NAMALWA (cell line): ENCODE measurements at places on chromosomes 6 and 20.
A peak's percentile ranks its signal among the peaks of the same experiment; 100 is the strongest.

DNA sequence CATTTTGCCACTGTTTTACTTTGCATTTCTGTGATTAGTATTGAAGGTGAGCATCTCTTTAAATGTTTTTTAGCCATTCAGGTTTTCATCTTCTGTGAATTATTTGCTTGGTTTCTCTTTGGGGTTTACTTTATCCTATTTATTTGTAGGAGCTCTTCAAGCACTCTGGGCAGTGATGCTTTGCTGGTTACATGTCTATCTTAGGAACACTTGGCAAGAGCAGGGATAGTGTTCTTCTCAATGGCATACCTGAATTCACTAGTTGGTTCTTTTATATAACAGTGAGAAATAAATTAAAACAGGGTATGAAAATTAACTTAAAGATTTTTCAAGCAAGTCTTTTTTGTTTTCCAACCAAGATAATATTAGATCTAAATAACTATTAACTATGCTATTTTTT is 119.7 kb upstream of the BACH2 start:
- no peak for DNase-seq

GRCh38 chr6:111880181-111880888 is 7.1 kb upstream of the FYN start:
- peak; percentile 21 for DNase-seq

GRCh38 chr6:6753301-6753700 is 164.8 kb downstream of the LY86 start:
- no peak for DNase-seq

DNA sequence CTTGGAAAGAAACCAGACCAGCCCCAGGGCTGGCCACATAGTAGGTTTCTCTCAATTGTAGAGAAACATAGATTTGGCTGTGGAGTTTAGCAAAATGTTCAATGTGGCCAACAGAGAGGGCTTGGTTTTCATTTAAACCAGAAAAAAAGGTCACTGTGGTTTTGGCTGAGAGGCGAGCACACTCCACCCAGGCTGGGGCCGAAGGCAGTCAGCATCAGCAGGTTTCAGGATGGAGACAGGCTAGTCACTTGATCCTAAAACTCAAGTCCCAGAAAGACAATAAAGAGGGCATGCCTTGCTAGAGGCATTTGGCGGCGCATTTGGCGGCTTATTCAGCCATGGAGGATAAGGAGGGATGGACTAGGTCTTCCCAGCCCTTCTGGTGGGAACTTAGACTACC is 73.1 kb downstream of the PRND start:
- no peak for DNase-seq

GRCh38 chr6:14858808-14859207 is 387.1 kb upstream of the JARID2 start:
- no peak for DNase-seq

GRCh38 chr6:113672491-113673149 is 184.5 kb upstream of the MARCKS start:
- no peak for DNase-seq

GRCh38 chr20:24964506-24964840 is 15.4 kb downstream of the CST7 start:
- no peak for DNase-seq
